ENCODE measurements at places on chromosomes 1 and 21.

GRCh38 chr1:1399872-1400575 lies 889 bp upstream of the CCNL2 start:
- peak; percentile 21 for DNase-seq

DNA sequence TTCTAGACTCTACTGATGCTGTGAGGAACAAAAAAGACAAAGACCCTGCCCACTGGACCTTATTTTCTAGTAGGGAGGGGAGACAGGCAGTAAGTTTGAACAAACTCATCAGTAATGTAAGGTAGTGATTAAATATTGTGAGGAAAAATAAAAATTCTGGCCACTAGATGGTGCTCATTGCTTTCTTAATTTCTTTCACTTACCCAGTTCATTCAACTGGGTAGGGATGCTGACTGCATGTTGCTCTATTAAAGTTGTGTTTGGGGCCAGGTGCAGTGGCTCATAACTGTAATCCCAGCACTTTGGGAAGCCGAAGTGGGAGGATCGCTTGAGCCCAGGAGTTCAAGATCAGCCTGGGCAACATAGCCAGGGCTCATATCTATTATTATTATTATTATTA lies 6.3 kb upstream of the KYAT3 start:
- peak; percentile 63 for DNase-seq

GRCh38 chr1:47113178-47113577 lies 24.1 kb upstream of the CYP4A22 start:
- DNase-seq, result no peak

DNA sequence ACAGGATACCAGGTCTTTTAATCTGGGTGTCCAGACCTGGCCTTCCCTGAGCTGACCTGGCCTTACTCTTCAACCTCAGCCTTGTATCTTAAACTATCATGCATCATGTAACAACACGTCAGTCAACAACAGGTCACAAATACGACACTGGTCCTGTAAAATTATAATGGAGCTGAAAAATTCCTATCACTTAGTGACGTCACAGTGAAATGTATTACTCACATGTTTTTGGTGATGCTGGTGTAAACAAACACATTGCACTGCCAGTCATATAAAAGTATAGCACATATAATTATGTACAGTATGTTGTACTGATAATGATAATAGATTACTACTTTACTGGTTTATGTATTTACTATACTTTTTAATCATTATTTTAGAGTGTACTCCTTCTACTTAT lies 31.5 kb downstream of the ESRRG start:
- no peak for DNase-seq

- DNase-seq, result no peak
These were observed 687.0 kb upstream of the ADGRL4 start for GRCh38 chr1:79693441-79694114.

DNA sequence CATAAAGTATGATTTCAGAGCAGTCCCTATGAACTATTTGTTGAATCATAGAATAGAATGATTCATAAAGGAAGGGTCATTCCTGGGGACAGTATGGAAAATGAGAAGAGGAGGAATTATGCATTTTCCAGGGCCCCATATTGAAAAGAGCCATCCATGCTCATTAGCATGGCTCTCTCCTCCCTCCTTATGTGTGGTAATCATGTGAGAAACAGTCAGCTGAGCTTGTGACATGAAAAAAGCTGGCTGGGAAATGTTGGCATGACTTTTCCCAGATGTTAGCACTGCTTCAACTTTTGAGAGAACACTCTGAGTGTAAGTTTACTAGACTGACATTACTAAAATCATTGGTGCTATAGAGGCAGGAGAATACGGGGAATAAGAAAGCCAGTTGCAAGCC lies 16.1 kb downstream of the TRIM67 start:
- no peak for DNase-seq
